ENCODE measurements at places on chromosomes 5 and 9.

DNA sequence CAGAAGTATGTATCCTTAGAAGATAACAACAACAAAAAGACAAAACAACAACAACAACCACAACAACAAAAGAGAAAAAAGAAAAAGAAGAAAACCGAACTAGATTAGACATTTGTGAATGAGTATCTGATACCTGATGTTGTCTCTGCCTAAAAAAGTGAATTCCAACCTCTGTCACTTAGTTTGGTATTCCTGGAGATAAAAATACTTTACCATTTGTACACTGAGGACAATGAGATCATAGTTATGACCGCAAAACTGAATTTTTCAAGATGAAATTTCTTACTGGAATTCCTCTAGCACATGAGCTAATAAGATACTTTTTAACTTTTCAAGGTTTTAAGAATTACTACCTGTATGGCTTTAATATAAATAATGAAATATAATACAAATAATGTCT, 54.5 kb downstream of the ALDH1A1 start:
- H3K4me1 ChIP-seq: no peaks in the 10 kb centered on the region
- no peaks in the 10 kb centered on the region for H3K27me3 ChIP-seq
- H3K27ac ChIP-seq: no peak overlapping the region

- H3K4me3 ChIP-seq: no peak overlapping the region
- no peaks in the 10 kb centered on the region for H3K36me3 ChIP-seq
- no peaks in the 10 kb centered on the region for H3K4me1 ChIP-seq
- no peak overlapping the region for H3K27ac ChIP-seq
- H3K27me3 ChIP-seq: no peaks in the 10 kb centered on the region
Measured at GRCh38 chr9:1285526-1285925, 235.4 kb downstream of the DMRT2 start.

- no peaks in the 10 kb centered on the region for H3K27me3 ChIP-seq
- H3K27ac ChIP-seq: no peak overlapping the region
- no peak for DNase-seq
- peaks cover 9% of the 10 kb centered on the region for H3K4me1 ChIP-seq
- H3K36me3 ChIP-seq: no peaks in the 10 kb centered on the region
- H3K4me3 ChIP-seq: no peak overlapping the region
Measured at GRCh38 chr9:90007516-90008440, 403.0 kb downstream of the GADD45G start.

DNA sequence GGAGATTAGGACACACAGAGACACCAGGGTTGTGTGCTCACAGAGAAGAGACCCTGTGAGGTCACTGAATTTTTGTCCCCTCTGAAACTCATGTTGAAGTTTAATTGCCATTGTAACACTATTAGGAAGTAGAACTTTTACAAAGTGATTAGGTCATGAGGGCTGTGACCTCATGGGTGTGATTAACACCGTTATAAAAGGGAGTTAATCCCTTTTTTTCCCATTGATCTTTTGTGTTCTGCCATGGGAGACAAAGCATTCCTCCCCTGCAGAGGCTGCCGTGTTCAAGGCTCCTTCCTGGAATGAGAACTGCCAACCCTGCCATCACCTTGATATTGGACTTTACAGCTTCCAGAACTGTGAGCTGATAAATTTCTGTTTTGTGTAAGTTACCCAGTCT, 221.0 kb downstream of the ADCY2 start:
- no peaks in the 10 kb centered on the region for H3K27me3 ChIP-seq
- DNase-seq: no peak
- H3K36me3 ChIP-seq: no peaks in the 10 kb centered on the region
- no peak overlapping the region for H3K27ac ChIP-seq
- no peak overlapping the region for H3K4me3 ChIP-seq
- no peaks in the 10 kb centered on the region for H3K4me1 ChIP-seq

- no peak for DNase-seq
- H3K4me3 ChIP-seq: no peak overlapping the region
- no peak overlapping the region for H3K27ac ChIP-seq
- H3K4me1 ChIP-seq: no peaks in the 10 kb centered on the region
- H3K36me3 ChIP-seq: peaks cover 19% of the 10 kb centered on the region
Measured at GRCh38 chr5:80860924-80861613, 99.1 kb upstream of the RASGRF2 start.

GRCh38 chr5:1208743-1209488, 7.5 kb downstream of the SLC6A19 start:
- H3K27me3 ChIP-seq: no peaks in the 10 kb centered on the region
- DNase-seq: no peak
- no peak overlapping the region for H3K4me3 ChIP-seq
- no peaks in the 10 kb centered on the region for H3K36me3 ChIP-seq
- no peaks in the 10 kb centered on the region for H3K4me1 ChIP-seq

GRCh38 chr5:111927191-111927590, 170.2 kb upstream of the NREP start:
- DNase-seq: no peak
- no peaks in the 10 kb centered on the region for H3K4me1 ChIP-seq
- H3K27me3 ChIP-seq: no peaks in the 10 kb centered on the region
- H3K4me3 ChIP-seq: no peak overlapping the region

- no peak for DNase-seq
- H3K27ac ChIP-seq: no peak overlapping the region
- H3K4me3 ChIP-seq: no peak overlapping the region
- no peaks in the 10 kb centered on the region for H3K4me1 ChIP-seq
- H3K27me3 ChIP-seq: no peaks in the 10 kb centered on the region
- H3K36me3 ChIP-seq: no peaks in the 10 kb centered on the region
Measured at GRCh38 chr9:77770340-77770739, 122.2 kb upstream of the GNA14 start.

DNA sequence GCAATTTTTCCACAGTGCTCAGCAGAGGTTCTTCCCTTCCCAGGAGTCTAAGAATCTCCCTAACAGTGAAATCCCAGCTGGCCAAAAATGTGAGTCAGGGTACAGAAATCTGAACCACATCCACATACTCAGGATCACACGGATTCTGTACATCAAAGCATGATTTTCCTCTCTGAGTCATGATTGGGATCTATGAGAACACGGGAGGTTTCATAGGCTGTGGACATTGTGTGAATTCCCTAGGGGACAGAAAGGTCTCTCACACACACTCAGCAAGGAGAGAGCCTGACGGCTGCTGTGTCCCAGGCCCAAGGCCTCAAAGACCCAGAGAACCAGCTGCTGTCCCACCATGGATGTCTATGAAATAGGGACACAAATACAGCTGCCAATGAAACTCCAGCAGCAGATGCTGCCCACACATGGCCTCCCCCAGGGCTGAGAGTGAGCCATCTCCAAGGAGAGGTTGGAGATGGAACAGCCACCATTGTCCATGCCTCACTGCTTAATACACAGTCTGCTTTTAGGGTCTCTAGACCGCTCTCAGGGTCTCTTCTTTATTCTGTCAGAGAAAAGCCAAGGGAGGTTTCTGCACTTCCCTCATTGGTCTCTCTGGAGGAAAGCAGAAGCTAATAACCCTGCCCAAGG, 102.7 kb downstream of the ADAMTS12 start:
- H3K27me3 ChIP-seq: no peaks in the 10 kb centered on the region
- DNase-seq: no peak
- no peaks in the 10 kb centered on the region for H3K36me3 ChIP-seq
- H3K4me1 ChIP-seq: no peaks in the 10 kb centered on the region
- no peak overlapping the region for H3K4me3 ChIP-seq
- H3K27ac ChIP-seq: no peak overlapping the region

GRCh38 chr9:101167490-101168134, 139.1 kb downstream of the PLPPR1 start:
- H3K4me1 ChIP-seq: no peaks in the 10 kb centered on the region
- no peak overlapping the region for H3K27ac ChIP-seq
- H3K4me3 ChIP-seq: no peak overlapping the region
- no peaks in the 10 kb centered on the region for H3K36me3 ChIP-seq

Data from natural killer cell (primary cell).